Hematopoietic multipotent progenitor cell treated with erythropoietin and hydrocortisone succinate and interleukin-3 and kit ligand, for 8 days (in vitro differentiated cells): ENCODE measurements at places on chromosomes 6 and 20.

DNA sequence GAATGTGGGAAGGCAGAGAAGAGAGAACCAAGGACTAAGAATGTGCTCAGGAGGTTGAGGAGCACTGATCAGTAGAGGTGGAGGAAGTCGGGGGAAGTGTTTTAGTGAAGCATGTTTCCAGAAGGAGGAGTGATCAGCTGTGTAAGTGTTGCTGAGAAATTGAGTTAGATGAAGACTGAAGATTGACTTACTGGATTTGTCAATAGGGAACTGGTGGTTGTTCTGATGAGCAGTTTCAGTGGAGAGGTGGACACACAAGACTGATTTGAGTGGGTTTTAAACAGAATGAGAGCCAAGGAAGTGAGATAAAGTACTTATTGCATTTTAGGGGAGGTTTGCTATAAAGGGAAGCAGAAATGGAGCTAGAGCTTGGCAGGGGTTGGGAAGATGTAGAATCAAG, 182.6 kb downstream of the CDKAL1 start:
- no peak for DNase-seq

GRCh38 chr6:42742116-42742894, 3.6 kb downstream of the TBCC start:
- DNase-seq = no peak

GRCh38 chr6:138162955-138163575, 1.3 kb downstream of the ARFGEF3 start:
- no peak for DNase-seq

GRCh38 chr20:62696989-62697388, 11.6 kb upstream of the NTSR1 start:
- no peak for DNase-seq

DNA sequence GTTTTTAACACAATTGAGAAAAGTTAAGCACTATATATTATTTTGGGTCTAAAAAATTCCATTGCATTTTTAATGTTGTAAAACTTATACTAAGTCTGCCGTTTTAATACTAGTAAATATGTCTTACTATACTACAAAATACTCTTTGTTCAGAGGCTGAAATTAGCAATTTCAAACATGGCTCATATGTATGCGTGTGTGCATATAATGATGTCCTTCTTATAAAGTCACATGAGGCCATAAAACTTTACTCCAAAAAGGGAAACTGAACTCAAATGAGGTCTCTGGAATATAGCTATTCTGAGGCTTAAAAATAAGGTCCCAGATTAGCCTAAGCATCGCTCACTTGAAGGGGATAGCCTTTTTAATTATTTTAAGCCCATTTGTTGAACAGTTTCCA, 224.0 kb downstream of the MYLK4 start:
- DNase-seq = no peak

- DNase-seq = peak; percentile 27
Observed at GRCh38 chr6:83615025-83615999, 93.6 kb downstream of the SNAP91 start.

- DNase-seq = no peak
Observed at GRCh38 chr6:12017263-12017662, 5.2 kb downstream of the HIVEP1 start.

- no peak for DNase-seq
Observed at GRCh38 chr20:62049342-62050165, 16.1 kb downstream of the TAF4 start.

DNA sequence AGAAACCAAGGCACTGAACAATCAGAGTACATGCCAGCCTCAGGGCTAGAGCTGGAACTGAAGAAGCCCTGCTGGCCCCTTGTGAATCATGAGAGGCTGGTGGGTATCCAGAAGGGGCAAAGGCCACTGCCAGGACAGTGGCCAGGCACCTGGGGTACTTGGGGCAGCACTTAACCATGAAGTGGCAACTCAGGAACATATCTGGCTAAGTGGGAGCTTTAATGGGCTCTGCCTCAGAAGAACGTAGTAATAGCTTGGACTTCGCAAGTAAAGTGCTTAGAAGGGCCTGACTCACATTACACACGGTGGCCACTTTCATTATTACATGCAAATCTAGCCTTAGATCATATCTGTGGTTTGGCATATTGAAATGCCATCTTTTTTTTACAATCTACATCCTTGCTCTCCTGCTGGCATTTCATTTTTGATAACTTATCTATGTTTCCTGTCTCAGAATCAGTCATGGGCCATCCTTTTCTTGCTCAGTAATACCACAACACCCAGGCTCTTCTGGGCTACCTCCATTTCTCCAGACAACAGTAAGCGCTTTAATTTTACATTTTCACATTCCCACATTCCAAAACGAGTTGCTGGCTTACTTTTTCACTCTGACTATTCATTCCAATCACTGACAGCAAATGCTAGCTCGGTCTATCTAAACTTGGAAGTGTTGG, 21.6 kb downstream of the NAPB start:
- peak; percentile 36 for DNase-seq

DNA sequence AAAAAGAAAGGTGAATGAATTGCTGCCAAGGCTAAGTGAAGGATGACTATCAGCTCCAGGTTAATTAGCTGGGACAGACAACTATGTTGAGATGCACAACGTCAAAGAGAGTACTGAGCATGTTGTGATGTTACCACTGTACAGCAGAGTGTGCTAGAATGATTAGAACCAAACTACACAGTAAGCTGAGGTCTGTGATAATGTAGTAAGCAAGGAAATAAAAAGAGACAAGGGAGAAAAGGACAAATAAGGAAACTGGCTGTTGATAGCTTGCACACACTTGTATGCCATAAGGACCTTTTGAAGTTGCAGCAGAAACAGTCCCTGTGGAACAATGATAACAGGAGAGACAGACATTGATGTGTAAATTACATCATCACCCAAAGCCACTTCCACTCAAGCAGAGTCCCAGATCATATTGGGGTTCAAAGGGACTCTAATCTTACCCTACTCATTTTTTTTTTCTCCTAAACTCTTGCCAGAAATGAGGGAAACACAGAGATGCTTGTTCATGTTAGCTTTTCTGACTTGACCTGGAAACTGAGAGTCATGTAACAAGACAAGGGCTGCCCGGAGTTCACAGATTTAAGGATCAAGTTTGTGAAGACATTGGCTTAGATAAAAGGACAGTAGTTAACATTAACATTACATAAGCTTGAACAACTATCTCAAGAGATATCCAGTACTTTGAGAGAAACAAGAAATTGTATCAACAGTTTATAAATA, 189.9 kb downstream of the CENPW start:
- DNase-seq = no peak

DNA sequence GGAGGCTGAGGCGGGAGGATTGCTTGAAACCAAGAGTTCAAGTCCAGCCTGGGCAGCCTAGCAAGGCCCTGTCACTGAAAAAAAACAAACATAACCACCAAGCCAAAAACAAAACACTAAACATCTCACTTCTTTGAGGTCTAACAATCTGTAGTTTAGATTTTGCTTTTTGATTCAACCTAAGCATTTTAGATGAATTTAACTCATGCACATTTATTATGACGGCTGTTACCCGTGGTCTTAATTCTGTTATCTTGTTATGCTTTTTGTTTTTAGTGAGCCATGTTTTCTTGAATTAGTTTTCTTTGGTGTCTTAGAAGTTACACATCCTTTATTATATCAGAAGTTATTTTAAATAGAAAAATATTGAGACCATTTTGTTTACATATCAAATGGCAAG, 13.8 kb upstream of the GTSF1L start:
- DNase-seq = no peak

DNA sequence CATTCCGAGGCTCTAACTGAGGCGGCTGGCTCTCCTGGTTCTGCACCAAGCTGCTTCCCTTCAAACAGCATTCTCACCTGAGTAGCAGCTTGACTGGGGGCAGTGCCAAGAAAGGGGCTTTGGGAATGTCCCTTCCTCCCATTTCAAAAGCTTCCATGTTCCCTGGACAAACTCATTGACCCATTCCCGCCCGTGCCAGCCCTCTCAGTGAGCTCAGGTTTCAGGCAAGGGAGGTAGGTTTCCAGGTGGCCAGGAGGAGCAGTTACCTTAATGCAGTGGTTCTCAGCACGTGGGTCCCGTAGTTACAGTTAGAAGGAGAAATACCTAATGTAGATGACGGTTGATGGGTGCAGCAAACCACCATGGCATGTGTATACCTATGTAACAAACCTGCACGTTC, 135.2 kb downstream of the ELOVL4 start:
- DNase-seq = no peak

DNA sequence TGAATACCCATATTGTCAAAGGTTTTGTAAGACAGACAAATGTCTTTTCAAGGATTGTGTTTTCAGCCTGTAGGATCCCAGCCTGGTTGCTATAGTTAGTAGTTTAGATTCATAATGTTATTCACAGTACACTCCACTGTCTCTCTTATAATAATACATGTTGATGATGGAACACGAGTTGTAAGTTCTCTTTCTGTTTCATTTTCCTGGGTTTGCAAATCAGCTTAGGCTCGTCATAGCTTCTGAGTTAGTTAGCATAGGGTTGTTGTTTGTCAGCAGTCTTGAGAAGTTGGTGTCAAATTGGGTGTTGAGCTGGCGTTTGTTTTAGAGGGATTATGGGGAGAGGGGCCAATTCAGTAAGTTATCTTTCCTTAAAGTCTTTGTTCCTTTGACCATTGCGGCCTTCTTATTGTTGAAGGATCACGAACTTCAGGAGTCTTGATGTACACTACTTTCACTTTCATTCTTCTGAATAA, 45.8 kb downstream of the QKI start:
- DNase-seq = peak; percentile 30

DNA sequence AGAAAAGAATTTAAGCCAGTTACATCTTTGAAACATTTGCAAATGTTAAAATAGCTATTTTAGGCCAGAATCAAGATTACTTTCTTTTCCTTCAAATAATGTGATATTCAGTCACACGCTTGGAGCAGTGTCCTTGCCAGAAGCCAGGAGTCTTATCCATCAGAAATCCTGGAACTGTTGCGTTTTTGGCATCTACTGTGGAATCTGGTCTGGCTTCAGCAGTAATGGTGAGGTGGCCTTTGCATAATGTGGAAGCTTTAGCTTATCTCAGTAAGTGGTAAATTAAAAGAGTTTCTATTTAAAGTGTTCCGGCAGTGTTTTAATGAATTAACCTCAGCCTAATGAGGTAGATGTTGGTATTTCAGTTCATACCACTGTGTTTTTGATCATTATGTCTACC, 97.6 kb downstream of the FIG4 start:
- no peak for DNase-seq

- no peak for DNase-seq
Observed at GRCh38 chr6:40349123-40349900, 237.9 kb downstream of the LRFN2 start.

DNA sequence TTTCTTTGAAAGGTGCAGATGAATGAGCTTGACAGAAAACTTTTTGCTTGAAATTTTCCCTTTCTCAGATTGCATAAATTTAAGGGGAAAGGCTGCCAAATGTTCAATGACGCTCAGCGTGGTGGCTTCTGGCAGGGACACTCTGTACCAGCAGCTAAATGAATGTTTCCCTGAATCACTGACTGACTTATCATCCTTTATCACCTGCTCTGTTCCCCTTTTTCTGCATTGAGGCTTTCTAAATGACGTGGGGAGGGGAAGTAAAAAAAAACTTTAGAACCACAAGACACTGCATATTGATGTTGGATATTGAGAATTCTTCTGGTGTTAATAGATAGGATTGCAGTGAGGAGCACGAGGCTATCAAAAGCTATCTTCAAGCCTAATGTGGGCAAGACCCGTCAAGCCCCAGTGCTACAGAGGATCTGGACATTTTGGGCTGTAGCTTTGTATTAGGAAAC, 46.9 kb upstream of the ENPP5 start:
- DNase-seq = peak; percentile 84

DNA sequence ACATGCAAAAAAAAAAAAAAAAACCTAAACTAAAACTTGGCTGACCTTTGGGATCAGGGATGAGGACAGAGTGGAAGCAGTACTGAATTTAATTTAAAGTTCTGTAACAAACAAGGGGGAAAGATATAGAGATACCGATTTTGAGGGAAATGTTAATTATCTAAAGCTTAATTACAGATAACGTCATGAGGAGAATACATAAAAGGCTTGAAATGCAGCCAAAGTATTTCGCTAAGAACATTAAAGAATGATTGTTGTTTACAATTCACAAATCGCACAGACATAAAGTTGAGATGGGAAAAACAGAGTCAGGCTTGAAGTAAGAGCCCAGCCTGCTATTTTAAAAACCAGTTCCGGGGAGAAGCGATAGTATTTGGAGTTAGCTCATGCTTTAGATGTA, 208.0 kb upstream of the SASH1 start:
- DNase-seq = no peak

DNA sequence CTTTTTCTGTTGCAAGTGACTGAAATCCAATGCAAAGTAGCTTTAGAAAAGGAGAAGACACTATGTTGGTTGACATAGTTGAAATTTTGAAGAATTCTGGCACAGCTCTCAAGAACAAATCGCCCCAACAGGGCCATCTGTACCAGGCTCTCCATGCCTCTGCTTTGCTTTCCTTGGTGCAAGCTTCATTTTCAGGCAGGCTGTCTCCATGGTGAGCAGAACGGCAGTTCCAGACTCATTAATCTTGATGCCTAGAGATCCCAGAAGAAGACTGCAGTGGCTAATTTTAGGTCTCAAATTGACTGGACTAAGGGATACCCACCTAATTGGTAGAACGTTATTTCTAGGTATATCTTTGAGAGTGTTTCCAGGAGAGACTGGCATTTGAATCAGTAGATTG, 950.7 kb upstream of the FLRT3 start:
- DNase-seq = no peak

- DNase-seq = no peak
Observed at GRCh38 chr6:157887892-157888291, 64.8 kb downstream of the SNX9 start.

- no peak for DNase-seq
Observed at GRCh38 chr6:99130897-99131873, 183.4 kb upstream of the FBXL4 start.

DNA sequence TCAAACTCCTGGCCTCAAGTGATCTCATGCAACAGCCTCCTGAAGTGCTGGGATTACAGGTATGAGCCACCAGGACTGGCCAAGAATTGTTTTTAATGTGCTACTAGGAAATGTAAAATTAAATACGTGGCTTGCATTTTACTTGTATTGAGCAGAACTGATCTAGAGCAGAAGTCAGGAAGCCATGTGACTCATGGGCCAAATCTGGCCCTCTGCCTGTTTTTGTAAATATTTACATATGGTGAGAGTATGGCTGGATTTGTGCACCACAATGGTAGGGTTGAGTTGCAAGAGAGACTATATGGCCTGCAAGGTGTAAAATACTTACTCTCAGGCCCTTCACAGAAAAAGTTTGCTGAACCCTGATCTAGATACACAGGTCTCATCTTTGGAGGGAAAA, 75.8 kb downstream of the LAMP5 start:
- no peak for DNase-seq
